ENCODE measurements at places on chromosomes 3 and 15.

DNA sequence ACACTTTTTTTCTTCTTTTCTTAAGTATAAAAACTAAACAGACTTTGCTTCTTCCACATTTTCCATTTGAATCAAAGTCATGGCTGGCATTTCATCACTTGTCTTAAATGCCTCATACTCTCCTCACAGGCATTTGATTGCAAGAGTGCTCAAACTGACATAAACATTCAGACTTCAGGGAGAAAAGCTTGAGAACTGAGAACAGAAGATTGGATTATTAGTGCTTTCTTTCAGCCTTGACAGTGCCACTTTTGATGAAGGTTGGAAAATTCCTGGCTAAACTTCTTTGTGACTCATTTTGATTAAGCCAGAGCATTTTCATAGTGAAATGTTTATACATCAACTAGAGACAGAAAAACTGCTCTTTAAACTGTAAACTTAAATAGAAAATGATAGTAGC lies 544.4 kb downstream of the DIPK2A start:
- no peak for DNase-seq

- no peak for DNase-seq
Measured at GRCh38 chr3:59927056-59927455, 877.2 kb upstream of the CFAP20DC start.

GRCh38 chr3:118098827-118099226 lies 935.8 kb downstream of the IGSF11 start:
- DNase-seq, result no peak

DNA sequence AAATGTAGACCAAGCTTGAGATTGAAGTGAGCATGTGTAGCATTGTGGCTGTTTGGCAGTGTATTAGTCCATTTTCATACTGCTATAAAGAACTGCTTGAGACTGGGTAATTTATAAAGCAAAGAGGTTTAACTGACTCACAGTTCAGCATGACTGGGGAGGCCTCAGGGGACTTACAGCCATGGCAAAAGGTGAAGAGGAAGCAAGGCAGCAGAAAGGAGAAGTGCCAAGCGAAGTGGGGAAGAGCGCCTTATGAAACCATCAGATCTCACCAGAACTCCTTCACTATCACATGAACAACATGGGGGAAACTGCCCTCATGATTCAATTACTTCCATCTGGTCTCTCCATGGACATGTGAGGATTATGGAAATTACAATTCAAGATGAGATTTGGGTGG lies 8.6 kb upstream of the CERS3 start:
- no peak for DNase-seq

GRCh38 chr15:73923156-73923487 lies 3.1 kb upstream of the LOXL1 start:
- no peak for DNase-seq

GRCh38 chr3:140219923-140220452 lies 285.0 kb downstream of the CLSTN2 start:
- no peak for DNase-seq
